ENCODE measurements at places on chromosomes 13 and 19. TPM values are rescaled to one million over a fixed set of nuclear protein-coding genes. Genes with fewer than 3 reads are reported as not detected.

ZNF560 gene
- total RNA-seq = not detected

DNA sequence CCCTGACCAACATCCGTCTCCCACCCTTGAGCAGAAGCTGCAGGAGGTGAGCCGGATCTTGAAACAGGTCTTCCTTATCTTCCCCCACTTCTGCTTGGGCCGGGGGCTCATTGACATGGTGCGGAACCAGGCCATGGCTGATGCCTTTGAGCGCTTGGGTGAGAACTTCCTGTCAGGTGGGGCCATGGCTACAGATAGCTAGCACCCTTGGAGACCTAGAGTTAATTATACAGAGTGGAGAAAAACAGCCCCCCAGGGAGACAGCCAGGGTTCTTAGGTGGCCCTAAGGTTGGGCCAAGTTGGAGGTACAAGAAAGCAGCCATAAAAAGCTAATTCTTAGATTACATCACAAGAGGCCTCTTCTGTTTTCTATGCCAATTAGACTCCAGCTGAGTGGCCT is 8.9 kb upstream of the ARHGAP45 start:
- H3K36me3 ChIP-seq = peaks cover 30% of the 10 kb centered on the region
- H3K4me3 ChIP-seq = no peak overlapping the region
- no peaks in the 10 kb centered on the region for H3K27me3 ChIP-seq
- no peak for DNase-seq

CNFN gene
- total RNA-seq = not detected

R3HDM4 gene
- 97.8 TPM for total RNA-seq

DNA sequence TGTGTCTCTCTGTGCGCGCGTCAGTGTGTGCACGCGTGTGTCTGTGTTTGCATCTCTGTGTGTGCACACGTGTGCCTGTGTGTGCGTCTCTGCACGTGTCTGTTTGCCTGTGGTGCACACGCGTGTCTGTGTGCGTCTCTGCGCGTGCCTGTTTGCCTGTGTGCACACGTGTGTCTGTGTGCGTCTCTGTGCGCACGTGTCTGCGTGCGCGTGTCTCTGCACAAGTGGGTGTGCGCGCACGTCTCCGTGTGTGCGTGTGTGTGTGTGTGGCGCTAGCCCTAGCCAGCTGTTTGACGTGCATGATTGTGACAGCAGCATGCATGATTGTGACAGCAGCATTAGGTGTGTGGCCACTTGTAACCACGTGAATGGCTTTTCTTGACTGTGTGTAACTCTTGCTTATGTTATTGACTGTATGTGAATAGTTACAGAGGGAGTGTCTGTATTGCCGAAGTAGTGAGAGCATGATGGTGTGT is 31.1 kb downstream of the ZNF146 start:
- H3K36me3 ChIP-seq = no peaks in the 10 kb centered on the region
- H3K27ac ChIP-seq = no peak overlapping the region
- H3K27me3 ChIP-seq = no peaks in the 10 kb centered on the region
- H3K4me1 ChIP-seq = peaks cover 2% of the 10 kb centered on the region
- no peak for DNase-seq

CBY2 gene
- not detected for total RNA-seq

FPR3 gene
- total RNA-seq = not detected

GRCh38 chr19:12754465-12755196 is 3.0 kb downstream of the BEST2 start:
- H3K27ac ChIP-seq = no peak overlapping the region
- peaks cover 2% of the 10 kb centered on the region for H3K27me3 ChIP-seq
- H3K4me1 ChIP-seq = peaks cover 9% of the 10 kb centered on the region

DNA sequence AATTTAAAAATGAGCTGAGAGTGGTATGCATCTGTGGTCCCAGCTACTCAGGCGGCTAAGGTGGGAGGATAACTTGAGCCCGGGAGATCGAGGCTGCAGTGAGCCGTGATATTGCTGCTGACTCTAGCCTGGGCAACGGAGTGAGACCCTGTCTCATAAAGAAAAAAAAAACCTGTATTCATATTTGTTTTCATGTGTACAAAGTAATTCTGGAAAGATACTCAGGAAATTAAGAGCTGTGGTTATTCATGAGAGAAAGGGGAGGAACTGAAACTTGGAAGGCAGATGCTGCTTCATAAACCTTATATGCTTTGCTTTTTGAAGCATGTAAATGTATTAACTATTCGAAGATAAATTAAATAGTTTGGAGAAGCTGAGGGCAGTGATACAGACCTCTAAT is 8.8 kb upstream of the RLN3 start:
- H3K4me3 ChIP-seq = no peak overlapping the region
- no peaks in the 10 kb centered on the region for H3K36me3 ChIP-seq
- no peaks in the 10 kb centered on the region for H3K27me3 ChIP-seq
- peaks cover 25% of the 10 kb centered on the region for H3K4me1 ChIP-seq

- H3K27me3 ChIP-seq = peaks cover 4% of the 10 kb centered on the region
- H3K36me3 ChIP-seq = no peaks in the 10 kb centered on the region
- peaks cover 7% of the 10 kb centered on the region for H3K4me1 ChIP-seq
- H3K4me3 ChIP-seq = no peak overlapping the region
Measured at GRCh38 chr19:54673222-54673621, 10.4 kb downstream of the LILRB4 start.
